ENCODE measurements at places on chromosomes 4 and X.

GRCh38 chrX:115616943-115617563, 56.1 kb downstream of the PLS3 start:
- DNase-seq: no peak

GRCh38 chrX:109619771-109620170, 5.2 kb downstream of the KCNE5 start:
- DNase-seq: no peak

DNA sequence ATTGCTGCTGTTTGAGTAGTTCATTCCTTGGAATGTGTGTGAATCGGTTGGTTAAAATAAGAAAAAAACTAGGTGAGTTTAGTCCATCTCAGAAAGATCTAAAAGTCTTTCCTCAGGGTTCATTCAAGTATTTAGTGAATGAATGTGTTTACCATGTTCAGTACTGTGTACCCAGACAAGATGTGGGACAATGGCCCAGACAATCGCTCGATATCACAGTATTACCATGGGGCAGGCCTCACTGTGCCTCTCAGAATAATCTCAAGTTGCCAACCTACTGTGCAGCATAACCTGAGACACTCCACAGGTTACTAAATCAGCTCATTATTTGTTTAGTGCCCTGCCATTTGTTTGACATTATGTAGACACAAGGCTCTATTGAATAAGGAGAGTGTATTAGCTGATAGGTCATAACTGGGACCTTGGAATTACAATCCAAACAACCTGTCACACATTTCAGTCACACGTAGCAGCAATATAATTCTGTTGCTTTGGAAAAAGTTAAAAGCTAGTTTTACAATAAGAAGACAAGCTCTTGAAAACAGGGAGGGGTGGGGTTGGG, 24.9 kb upstream of the AMOT start:
- DNase-seq: peak; percentile 11

- no peak for DNase-seq
Observed at GRCh38 chrX:431056-431455, 44.3 kb upstream of the PPP2R3B start.

- DNase-seq: no peak
Observed at GRCh38 chr4:62135565-62136156, 935.5 kb downstream of the ADGRL3 start.

DNA sequence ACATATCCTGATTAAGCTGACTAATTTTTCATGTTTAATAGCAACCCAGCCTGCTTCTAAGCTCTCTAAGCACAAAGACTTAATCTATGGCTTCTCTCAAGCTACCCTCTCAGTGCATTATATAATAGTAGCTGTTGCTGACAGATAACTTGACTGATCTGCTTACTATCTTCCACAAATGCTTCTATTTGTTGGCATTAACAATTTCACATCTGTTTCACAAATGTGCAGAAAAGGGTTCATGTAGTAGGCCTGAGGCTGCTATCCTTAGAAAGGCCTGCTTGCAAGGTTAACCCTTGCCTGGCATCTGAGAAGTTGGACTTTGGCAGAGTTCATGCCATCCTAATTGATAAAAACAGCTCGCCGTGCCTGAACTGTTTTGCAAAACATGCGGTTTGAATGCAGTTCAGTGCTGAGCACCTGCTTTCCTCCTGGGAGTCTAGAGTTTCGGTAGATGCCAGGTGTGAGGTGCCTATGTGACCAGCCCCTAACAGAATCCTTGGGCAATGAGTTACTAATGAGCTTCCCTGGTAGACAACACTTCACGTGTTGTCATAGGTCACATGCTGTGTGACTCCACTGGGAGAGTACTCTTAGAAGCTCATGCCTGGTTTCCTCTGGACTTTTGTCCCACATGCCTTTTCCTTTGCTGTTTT, 68.4 kb downstream of the NSG1 start:
- DNase-seq: no peak

- no peak for DNase-seq
Observed at GRCh38 chrX:152915541-152916241, 17.8 kb downstream of the ZNF185 start.

DNA sequence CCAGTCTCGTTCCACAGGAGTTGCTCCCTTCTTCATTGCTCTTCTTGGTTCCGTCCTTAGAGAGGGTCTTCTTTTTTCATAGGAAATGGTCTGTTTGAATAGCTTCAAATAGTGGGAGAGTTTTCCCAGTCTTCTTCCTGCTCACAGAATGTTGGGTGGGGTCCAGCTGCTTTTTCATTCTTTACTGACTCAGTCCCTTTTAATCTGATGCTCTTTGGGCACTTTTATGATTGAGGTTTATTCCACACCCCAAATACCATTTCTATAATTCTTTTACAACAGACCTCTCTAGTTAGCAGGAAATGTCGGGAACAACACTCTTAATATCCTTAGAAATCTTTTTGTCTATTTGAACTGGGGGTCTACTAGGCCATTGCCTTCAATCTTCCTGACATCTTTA, 239.5 kb downstream of the PRDM5 start:
- DNase-seq: no peak

- DNase-seq: no peak
Observed at GRCh38 chrX:43964936-43965335, 8.3 kb downstream of the NDP start.

GRCh38 chr4:186701273-186701672, 22.4 kb downstream of the FAT1 start:
- DNase-seq: peak; percentile 41

GRCh38 chr4:47010347-47010911, 17.0 kb upstream of the GABRA4 start:
- DNase-seq: no peak

DNA sequence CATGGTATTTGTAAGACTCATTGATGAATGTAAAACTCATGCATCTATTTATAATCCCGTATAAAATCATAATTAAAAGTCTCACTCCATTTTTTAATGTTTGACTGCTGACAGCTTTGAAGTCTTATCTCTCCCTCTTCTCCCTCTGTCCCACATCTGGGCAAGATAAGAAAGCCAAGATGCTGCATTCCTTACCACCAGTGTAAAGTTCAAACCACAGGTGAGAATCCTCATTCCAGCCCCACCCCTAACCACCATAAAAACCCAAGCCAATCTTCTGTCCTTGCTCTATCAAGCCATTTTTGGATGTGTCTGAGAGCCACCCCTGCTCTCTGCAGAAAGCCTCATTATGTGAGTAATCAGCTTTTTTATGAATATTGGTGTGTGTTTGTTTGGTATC, 59.3 kb upstream of the MAGED1 start:
- no peak for DNase-seq

GRCh38 chr4:154911097-154911496, 130.0 kb downstream of the RBM46 start:
- no peak for DNase-seq

DNA sequence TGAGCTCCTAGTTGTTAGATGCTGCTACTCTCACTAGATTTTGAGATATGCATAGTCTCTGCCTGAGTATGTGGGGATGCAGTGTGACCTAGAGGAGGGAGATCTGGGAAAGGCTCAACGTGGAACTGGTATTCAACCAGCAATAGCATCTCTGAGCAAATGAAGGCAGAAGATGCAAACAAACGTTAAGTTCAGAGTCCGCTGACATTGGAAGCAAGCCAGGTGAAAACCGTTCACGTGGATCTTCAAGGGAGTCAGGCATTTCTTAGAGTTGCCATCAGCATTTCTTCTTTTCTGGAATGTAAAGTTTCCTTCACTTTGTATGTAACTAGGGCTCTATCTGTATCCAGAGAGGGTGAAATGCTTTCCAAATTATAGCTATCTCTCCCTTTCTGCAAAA, 59.9 kb downstream of the C4orf51 start:
- DNase-seq: no peak

- no peak for DNase-seq
Observed at GRCh38 chrX:123906557-123907316, 46.9 kb downstream of the XIAP start.

- no peak for DNase-seq
Observed at GRCh38 chr4:128241425-128241913, 46.1 kb downstream of the PGRMC2 start.

DNA sequence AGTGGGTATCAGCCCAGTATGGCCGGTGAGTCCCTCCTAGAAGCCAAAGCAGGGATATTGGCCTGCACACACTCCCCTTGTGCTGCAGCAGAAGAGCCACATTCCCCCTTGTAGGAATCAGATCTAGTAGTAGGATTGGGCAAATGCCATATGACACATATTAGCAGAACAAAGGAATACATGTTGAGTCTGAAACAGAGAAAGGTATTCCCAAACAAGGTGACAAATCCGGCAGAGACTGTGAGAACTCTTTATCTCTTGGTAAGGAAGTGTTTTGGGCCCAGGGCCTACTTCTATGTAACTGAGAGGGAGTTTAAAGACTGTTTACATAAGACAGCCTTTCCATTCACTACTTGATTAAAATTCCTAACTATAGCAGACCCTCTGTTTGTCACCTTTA, 1382.0 kb downstream of the FAM133A start:
- no peak for DNase-seq

- DNase-seq: peak; percentile 80
Observed at GRCh38 chr4:152690706-152691651, 11.2 kb upstream of the TMEM154 start.

GRCh38 chr4:54661686-54662085, 3.9 kb downstream of the KIT start:
- DNase-seq: no peak

- DNase-seq: peak; percentile 18
Observed at GRCh38 chrX:23756165-23756564, 13.1 kb upstream of the ACOT9 start.

GRCh38 chrX:48475296-48475695, 703 bp upstream of the FTSJ1 start:
- no peak for DNase-seq

DNA sequence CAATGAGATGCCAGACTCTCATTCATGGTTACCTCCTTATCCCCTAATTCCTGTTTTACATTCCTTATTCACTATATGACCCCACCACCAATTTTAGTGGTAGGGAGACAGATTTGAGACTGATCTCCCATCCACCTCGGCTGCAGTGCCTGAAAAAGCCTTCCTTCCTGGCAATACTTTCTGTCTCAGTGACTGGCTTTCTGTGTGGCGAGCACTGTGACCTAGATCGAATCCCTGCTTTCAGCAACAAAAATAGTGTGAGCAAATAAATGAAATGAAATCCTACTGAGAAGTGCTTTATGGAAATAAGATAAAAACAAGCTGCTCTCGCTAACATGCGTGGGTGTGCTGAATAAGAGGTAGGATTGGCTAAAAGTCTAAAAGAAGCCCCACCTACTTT, 165.3 kb downstream of the GPM6A start:
- no peak for DNase-seq

GRCh38 chrX:17375637-17376430, 834 bp downstream of the NHS start:
- no peak for DNase-seq

DNA sequence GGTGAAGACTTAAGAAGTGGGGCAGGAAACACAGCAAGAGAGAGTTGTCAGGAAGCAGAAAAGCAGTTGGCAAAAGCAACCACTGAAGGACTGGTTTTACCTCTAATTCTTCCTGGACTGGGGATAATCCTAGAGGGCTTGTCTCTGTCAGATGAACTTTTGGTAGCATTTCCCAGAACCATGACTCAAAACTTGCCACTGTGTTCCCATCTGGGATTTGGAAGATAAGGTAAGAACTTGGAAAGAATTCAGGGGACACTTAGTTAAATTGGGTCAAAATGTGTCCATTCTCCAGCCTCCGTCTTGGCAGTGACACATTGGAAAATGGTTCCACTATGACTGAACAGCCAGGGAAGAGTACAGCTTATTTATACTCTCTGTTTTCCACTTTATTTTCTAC, 55.7 kb downstream of the CD38 start:
- DNase-seq: no peak

GRCh38 chr4:52841682-52842456, 20.2 kb upstream of the RASL11B start:
- no peak for DNase-seq

- DNase-seq: no peak
Observed at GRCh38 chrX:9310616-9311015, 154.2 kb upstream of the TBL1X start.

Measured in DMS153 (cell line).